A549 treated with AZD2906 at 1 μM for 4 hours (cell line): ENCODE measurements at places on chromosomes 2 and 18. TPM values are rescaled to one million over a fixed set of nuclear protein-coding genes. Genes with fewer than 3 reads are reported as not detected.

Gene AOX1
- total RNA-seq: 4.6 to 8.3 TPM (median 5.3 TPM) in 5 replicates

Gene SLC5A7
- total RNA-seq: not detected in 5 replicates

Gene TRABD2A
- 10.5 to 15.5 TPM (median 13.2 TPM) in 5 replicates for total RNA-seq

Gene CCDC88A
- total RNA-seq: 15.6 to 24.7 TPM (median 19.2 TPM) in 5 replicates

Gene CABLES1
- total RNA-seq: 13.1 to 17.0 TPM (median 14.8 TPM) in 5 replicates

Gene EGR4
- 0.19 to 0.32 TPM (median 0.25 TPM) in 5 replicates for total RNA-seq

Gene ZSWIM2
- total RNA-seq: not detected in 5 replicates
